ENCODE measurements at places on chromosomes 2 and 18.

DNA sequence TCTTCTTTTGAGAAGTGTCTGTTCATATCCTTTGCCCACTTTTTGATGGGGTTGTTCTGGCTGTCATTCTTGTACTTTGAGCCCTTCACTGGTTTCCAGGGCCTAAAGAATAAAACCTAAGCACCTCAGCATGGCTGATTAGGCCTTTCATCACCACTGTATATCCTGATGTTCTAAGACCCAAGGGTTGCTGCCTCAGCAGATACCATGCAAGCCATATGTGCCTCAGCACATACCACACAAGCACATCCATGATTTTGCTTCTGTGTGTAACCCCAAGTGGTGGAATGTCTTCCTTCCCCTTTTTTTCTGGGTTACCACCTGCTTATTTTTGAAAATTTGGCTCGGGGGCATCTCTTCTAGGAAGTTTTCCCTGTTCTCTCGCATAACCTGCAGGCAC is 11.4 kb downstream of the RBKS start:
- DNase-seq, result no peak

DNA sequence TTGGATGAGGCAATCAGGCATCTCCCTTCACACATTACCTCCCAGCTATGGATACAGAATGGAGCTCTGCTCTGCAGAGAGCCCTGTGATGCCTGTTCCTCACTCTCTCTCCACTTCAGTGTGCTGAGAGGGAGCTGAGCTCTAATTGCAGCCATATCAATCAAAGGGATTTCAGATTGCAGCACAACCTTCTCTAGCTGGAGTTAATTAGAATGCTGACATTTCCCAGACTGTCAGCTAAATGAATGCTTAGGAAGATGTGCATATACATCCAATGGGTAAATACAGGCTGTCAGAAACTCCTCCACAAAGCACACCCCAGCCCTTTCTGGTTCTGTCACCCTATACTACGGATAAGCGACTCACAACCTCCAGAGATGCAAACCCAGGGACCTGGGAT is 402.6 kb downstream of the EIPR1 start:
- no peak for DNase-seq

DNA sequence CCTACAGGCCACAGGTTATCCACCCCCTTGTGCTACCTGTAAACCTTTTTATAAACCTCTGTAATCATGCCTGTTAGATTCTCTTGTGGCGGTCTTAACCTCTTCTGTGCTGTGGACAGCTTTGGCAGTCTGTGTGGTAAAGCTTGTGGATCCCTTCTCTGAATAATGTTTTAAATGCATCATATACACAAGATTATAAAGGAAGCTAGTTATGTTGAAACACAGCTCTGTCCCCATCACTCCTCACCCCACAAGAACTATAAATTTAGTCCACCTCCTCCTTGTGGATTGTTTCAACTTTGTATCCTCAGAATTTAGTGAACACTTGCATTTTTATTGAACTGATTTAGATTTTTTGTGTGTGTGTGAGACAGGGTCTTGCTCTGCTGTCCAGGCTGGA is 107.7 kb downstream of the ICA1L start:
- no peak for DNase-seq

GRCh38 chr18:32815881-32816280 is 43.1 kb upstream of the KLHL14 start:
- DNase-seq, result no peak

- DNase-seq, result peak; percentile 52
Measured at GRCh38 chr18:7021994-7022840, 95.4 kb downstream of the LAMA1 start.

DNA sequence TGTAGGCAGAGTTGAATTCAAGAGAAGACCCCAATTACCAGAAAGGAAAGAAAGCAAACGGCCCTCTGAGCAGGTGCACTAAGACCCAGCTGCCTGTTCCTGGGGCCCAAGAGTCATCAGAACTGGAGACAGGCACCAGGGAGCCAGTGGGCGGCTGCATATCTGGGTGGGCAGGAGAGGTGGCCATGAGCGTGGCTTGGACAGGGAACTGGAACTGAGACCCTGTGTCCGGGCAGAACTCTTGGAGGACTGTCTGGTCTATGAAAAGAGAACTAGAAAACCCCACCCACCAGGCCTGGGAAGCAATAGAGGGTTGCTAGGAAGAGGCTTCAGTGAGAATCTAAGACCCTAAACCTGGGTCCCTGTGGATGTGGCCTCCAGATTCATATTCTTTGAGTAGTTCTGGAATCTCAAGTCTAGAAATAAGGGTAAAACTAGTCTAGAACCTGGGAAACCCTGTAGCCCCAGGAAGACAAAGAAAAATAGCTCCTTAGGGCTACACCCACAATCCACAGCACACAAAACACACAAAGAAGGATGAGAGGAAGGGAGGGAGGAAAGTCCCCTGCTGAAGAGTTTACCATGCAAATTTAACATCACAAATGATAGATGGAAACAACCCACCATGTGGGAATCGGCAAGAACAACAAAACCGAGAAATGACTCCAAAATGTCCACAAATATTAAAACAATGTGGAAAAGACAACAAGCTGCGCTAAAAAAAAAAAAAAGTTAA is 147.0 kb downstream of the HDAC4 start:
- DNase-seq, result no peak

DNA sequence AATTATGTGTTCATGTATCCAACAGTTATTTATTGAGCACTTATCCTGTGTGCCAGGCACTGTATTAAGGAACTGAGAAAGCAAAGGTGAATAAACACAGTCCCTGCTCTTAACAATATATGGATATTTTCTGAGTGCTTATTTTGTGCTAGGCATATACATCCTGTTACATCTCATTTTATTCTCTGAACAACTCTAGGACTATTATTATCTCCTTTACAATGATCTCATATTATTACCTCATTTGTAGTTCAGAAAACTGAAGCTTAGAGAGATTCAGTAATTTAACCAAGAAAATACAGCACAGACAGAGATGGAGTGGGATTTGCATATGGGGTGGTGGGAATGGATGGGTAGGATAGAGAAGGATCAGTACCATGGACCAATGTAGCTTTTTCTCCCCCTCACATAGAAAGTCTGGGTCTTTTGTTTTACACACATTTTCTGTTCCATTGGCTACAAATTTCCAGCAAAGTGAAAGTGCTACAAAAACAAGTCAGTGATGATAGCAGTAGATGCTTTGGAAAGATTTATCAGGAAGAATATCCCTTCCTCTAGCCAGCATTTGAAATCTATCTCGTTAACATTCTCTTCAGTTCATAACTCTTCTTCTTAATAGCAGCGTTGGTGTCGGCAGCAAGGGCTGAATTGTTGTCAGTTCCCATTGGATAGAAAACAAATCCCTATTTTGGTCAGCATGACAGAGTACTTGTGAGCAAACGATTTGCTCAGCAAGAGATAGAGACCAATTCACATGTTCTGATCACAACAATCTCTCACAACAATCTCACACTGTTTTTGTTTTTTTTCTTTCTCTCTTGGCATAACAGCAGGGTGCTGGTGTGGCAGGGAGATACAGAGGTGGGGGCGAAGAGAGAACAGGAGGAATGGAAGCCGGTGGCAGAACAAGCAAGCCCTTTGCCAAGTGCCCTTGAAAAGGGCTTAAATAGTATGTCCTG is 102.2 kb upstream of the KCTD1 start:
- no peak for DNase-seq

GRCh38 chr2:219112062-219112406 is 48.6 kb downstream of the NHEJ1 start:
- DNase-seq, result no peak

DNA sequence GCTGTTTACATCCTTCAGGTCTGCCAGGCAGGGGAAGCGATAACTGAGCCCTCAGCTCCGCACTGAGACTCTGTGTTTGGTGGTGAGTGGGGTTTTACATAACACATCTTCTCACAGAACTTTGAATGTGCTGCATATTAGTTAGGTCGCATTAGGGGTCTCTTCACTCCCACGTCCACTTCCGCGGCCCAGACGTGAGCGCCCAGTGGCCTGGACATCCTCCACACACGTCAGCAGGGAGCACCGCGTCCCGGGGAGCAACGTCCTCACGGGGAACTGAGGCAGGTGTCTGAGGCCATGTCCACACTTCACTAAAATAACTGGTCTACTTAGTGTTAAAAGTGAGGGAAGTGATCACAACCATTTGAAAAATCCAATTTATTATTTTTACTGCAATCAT is 100.4 kb upstream of the SATB2 start:
- no peak for DNase-seq

- peak; percentile 89 for DNase-seq
Measured at GRCh38 chr2:180006781-180007579, at the start of gene CWC22. CWC22 (minus strand) TSS chr2:180007297; CDS start chr2:179993341, 13,956 bp downstream.
